Mesenteric fat pad (tissue), 1 donor: ENCODE measurements at places on chromosomes 5 and 9. TPM values are rescaled to one million over a fixed set of nuclear protein-coding genes. Genes with fewer than 3 reads are reported as not detected.

- no peak for DNase-seq
Observed at GRCh38 chr5:140152022-140152999, 22.7 kb upstream of the CYSTM1 start.

DNA sequence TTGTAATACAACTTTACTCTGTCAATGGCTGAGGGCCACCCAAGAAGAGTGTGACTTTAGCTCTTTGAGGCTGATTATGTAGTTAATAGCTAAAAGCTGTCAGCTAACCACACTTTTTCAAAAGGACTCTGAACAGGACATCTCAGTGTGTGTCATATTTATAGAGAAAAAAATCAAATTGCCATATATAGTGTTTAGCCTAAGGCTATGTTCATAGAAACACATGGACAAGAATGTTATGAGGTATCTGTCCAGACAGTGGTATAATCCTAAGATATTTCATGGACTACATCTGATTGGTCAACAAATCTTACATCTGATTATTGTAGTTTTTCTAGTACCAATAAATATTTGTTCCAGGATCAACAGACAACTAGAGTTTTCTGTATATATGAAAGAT is 42.1 kb upstream of the CDH18 start:
- DNase-seq, result no peak

TMEM215 gene
- total RNA-seq, result not detected

TNFSF15 gene
- total RNA-seq, result 0.29 TPM

DNA sequence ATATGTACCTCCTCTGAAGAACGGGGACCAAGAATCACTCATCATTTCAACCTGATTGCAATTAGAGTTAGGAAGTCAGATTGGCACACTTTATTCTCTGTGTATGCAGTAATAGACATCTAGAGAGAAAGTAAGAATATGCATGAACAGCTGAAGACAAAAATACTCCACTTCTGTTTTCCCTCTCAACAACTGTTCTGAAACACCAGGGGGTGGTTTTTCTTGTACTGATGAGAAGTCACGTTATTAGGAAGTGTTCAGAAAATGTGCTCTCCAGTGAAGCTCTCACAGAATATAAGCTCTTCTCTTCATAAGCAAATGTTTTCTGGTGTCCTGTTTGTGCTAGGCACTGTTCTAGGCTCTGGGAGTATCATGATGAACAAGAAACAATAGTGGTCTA is 531.7 kb upstream of the C9orf72 start:
- DNase-seq, result no peak

- no peak for DNase-seq
Observed at GRCh38 chr5:7415123-7415522, 19.2 kb downstream of the ADCY2 start.

DNA sequence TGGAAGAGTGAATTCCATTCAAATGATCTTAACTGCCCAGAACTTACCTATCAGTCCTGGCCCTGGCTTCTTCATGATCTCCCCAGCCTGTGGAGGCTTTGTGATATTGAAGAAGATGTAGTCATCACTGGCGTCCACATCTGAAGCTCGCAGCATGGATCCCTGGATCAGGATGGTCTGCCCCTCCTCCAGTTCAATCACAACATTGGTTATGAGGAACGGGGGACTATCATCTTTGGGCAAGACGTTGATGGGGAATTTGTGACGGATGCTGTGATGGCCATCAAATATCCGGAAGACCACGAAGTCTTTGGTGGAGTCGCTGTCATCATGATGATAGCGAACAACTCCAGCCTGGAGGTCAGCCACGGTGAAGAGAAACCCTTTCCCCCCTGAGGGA is 68.0 kb downstream of the FREM1 start:
- DNase-seq, result no peak

GRCh38 chr5:36696059-36696673 is 89.8 kb downstream of the SLC1A3 start:
- no peak for DNase-seq

PCDHB10 gene
- total RNA-seq, result 1.4 TPM

GRCh38 chr5:173055722-173055982 is 500 bp upstream of the CREBRF start:
- DNase-seq, result no peak

DNA sequence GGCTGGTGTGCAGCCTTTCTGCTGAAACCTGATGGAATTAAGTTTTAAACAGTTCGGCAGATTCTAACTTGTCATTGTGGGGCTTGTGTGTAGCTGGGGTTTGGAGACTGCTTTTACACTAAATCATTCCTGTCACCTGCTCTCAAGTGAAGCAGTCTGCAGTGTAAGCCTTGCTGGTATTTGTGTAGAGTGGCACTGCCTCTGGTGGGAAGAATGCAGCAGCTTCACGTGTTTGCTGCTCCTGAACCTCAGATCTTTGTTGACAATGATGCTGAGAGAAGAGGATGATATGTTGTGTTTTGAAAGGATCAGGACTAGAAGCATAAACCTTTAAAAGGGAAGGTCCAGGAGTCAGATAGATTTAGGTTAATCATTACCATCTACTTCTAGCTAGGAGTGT is 88.1 kb downstream of the KDM4C start:
- no peak for DNase-seq

FOXD4L4 gene
- total RNA-seq, result not detected

- no peak for DNase-seq
Observed at GRCh38 chr9:13383855-13384254, 104.4 kb upstream of the MPDZ start.

IRX1 gene
- total RNA-seq, result not detected

IRX2 gene
- 0.45 TPM for total RNA-seq

DNA sequence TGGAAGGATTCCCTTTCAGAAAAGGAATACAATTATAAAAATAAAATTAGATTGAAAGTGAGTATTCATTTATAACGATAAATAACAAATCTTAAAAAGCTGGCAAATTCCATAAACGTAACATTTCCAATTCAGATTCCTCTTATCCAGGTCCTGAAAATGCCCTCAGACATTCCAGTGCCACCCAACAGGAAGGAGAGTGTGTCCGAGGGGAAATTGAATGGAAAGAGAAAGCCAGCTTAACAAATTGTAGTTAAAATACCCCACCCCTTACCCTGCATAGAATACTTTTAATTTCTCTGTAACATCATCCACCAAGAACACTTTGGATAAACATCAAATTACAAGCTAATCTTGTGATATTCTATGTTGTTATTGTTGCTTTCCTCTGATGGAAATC is 72.0 kb downstream of the ARHGEF28 start:
- DNase-seq, result no peak

- DNase-seq, result no peak
Observed at GRCh38 chr5:22776285-22776684, 76.9 kb downstream of the CDH12 start.

DNA sequence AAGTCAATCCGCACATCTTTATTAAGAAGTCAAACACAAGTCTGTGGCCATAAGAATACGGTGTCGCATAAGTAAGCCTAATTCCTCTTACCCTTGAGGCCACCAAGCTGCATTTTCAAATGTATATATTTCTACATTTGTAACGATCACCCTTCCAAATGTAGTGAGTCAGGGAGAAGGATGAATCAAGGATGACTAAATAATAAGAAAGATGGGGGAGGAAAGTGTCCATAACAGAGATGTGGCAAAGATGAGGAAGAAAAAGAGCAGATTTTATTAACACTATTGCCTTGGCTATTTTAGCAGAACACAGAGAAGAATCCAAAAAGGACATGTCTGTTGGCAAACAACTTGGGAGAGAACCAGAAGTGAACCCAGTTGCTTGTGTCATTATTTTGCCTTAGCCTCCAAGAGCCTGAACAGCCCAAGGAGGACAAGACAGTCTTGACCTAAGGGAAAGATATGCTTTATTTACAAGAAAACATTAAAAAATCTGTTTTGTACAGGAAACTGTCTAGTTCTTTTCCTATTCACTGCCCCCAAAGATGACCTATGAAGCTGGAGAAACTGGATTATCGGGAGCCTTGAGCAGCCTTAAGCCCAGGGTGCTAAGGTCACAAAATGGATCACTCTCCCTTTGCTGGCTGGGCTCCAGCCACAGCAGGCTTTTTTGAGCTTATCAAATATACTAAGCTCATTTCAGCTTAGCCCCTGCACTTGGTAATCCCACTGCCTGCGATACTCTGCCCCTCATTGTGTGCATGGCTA is 101.5 kb downstream of the PLCXD3 start:
- no peak for DNase-seq

DNA sequence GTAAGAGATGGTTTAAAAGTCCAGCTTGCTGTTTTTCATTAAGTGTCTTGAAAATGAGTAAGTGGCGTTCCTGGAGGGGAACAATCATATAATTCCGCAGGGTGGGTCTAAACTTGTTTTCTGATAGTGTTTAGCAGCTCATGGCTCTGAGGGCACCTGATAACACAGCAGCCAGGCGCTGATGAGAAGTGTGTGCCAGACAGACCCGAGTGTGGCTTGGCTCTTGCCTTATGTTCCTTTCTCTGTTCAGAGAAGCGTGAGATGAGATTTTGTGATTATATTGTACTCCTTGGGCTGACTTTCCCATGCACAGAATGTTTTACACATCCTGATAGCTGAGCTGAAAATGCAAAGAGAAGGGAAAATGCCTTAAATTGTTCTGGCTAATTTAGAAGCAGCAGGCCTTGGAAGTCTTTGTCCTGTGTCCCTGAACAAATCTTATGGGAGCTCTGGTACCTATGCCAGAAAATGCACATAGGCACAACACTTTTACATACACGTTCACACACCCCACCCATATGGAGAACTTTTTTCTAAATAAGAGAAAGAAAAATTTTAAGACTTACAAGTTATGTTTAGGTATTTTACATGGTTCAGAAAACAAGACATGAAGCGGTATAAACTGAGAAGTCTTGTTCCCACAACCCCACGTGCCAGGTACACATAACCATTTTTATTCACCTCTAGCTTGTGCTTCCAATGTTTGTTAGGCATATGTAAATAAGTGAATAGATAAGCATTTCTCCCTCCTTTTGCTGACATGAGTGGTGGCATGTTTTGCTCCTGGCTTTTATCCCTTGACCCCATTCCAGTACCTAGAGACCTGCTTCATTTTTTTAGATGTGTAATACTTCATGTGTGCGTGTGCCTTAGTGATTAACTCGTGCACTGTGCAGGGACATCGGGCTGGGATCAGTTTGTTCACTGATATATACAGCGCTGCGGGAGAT is 152.2 kb upstream of the OTULINL start:
- DNase-seq, result no peak
